ENCODE measurements at places on chromosomes 7 and 10.

DNA sequence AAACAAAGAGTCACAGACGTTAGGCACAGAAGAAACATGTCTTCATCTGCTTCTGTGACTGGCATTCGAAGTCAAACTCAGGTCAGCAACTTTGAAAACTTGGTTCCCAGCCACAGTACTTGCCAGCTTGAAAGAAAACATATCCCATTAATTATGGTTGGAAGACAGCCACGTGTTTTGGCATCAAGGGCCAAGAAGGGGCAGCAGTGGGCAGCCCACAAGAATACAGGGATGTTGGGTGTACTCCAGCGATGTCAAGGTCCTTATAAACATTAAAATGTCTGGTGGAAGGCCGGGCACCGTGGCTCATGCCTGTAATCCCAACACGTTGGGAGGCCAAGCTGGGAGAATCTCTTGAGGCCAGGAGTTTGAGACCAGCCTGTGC lies 29.5 kb downstream of the JCAD start:
- no peak for DNase-seq

DNA sequence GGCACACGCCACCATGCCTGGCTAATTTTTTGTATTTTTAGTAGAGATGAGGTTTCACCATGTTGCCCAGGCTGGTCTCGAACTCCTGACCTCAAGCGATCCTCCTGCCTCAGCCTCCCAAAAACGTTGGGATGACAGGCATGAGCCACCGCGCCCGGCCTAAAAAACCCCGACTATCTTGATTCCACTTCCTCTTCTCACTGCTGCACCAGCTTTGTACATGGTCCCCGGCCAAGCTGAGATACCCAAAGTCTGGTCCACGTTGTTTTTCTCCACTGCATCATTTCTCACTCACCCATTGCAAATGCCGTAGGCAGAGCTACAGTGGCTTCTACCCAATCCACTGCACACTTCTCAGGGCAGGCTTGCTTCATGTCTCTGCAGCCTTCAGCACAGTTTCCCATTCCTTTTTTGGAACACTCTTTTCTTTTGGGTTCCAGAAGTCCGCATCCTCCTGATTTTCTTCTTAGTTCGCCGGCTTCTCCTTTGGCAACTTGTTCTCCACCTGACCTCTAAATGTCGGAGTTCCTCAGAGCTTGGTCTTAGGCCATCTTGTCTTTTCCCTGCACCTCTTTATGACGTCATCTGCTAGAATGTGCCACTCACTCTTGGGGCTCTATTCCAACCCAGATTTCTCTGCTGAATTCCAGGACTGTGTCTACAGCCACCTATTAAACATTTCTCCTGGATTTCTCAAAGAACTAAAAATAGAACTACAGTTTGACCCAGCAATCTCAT lies 6.0 kb upstream of the GNB2 start:
- no peak for DNase-seq

DNA sequence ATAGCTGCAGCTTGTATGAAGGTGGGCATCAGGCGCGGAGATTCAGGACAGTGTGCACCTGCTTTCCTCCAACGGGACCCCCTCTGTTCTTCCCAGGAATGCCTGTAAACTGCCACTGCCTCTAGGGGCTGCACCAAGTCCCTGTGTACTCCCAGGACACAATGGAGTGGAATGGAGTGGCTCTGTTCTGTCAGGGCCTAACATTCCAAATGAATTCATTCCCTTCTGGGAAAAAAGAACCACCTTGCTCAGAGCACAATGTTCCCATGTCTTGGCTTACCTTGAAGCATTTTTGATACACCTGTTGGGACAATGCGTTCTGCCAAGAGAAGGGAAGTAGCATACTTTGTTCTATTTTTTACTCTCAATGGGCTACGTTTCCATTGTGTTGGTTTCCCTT lies 339.4 kb downstream of the FRMD4A start:
- no peak for DNase-seq

- DNase-seq, result no peak
Measured at GRCh38 chr7:116367171-116367813, 132.2 kb upstream of the CAV2 start.

DNA sequence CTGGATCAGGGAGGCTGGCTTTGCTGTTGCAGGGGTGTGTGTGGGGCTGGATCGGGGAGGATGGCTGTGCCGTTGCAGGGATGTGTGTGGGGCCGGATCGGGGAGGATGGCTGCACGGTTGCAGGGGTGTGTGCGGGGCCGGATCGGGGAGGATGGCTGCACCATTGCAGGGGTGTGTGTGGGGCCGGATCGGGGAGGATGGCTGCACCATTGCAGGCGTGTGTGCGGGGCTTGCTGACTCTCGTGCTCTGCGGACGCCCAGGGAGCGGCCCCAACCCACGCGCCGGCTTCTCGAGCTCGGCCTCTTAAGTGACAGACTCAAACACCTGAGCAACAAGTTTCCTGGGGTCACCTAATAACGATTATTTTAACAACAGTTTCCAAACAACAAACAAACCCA lies 518.2 kb downstream of the DNAJB6 start:
- no peak for DNase-seq

- DNase-seq, result no peak
Measured at GRCh38 chr7:117679120-117679519, 194.1 kb downstream of the CTTNBP2 start.

DNA sequence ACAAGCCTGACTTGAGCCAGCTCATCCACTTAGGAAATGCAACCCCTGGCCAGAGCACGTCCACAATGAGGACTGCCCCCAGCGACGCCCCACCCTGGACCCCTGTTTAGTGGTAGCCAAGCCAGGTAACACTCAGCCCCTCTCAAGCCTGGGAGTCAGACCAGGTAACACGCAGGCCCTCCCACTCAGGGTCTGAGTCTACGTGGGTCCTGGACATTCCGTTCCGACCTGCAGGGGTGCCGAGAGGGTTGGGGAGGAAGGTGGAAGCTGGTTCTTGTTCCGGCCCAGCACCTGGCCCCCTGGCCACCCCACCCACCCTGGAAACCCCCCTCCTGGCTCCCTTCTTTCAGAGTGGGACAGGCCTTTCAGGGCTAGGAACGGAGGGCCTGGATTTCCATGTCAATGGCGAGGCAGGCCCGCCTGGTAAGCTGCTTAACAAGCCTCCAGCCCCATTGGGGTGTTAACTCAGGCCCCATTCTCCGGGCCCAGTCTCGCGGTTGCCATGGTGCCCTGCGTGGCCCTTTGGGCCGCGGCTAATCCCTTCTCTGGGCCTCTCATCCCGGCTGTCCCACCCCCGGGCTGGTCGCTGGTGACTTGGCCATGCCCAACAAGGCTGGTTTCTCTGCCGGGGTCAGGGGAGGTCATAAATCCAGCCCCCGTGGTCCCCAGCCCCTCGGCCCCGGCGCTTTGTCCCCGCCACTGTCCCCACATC lies 19.7 kb upstream of the LFNG start:
- DNase-seq, result no peak

- DNase-seq, result no peak
Measured at GRCh38 chr7:453597-454306, 65.9 kb downstream of the PDGFA start.

DNA sequence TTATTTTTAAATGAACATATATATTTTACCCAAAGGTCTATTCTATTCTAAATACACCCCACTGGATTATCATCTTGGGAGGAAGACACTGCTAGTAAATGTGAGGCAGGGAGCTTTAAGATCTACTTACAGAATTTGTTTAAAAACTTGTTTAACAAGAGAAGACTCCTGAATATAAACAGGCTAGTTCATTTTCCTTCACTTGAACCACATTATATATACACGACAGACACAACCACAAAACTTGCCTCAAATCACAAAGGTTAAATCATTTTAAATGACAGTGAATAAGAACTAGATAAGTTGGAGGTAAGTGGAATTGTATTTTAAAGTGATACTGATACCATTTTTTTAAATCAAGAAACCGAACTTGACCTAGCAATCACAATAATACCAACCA lies 109.2 kb downstream of the ATE1 start:
- DNase-seq, result no peak
